ENCODE measurements at places on chromosomes 3 and 15. TPM values are rescaled to one million over a fixed set of nuclear protein-coding genes. Genes with fewer than 3 reads are reported as not detected.

- no peak for DNase-seq
Observed at GRCh38 chr3:188568736-188569135, 414.8 kb downstream of the LPP start.

- DNase-seq: no peak
Observed at GRCh38 chr15:64232400-64232799, 69.6 kb upstream of the PPIB start.

DNA sequence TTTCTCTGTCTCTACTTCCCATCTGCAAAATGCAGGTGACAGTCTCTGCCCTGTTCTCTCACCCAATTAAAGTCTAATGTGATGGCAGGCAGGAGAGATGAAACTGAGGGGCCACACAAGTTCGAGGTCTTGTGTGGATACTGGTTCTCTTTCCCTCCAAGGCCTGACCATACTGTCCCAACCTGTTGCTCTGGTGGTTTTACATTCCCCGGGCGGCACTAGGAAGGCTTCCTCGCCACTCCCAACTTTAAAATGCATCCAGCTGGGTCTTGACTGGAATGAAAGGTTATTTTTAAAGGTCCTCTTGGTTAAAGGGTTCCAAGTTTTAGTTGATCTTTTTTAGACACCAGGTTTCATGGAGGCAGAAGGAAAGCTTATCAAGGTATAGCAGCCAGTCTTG is 37.2 kb downstream of the WHAMM start:
- no peak for DNase-seq

DNA sequence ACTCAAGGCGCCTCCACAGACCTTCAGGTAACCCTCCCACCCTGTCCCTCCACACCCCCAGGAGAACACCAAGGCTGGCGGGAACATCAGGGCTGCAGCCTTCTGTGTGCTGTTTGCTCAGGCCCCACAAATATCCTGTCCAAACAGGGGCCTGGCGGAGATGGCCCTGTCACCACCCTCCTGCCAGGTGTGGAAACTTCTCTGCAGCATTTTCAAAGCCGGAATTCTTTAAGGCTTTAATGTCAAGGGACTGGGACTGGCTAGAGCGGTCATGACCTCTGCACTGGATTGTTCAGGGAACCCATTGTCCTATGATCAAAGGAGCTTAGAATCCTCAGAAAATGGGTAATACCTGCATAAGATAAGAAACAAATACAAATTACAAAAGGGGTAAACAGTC is 46.6 kb downstream of the FBLN2 start:
- DNase-seq: no peak

DNA sequence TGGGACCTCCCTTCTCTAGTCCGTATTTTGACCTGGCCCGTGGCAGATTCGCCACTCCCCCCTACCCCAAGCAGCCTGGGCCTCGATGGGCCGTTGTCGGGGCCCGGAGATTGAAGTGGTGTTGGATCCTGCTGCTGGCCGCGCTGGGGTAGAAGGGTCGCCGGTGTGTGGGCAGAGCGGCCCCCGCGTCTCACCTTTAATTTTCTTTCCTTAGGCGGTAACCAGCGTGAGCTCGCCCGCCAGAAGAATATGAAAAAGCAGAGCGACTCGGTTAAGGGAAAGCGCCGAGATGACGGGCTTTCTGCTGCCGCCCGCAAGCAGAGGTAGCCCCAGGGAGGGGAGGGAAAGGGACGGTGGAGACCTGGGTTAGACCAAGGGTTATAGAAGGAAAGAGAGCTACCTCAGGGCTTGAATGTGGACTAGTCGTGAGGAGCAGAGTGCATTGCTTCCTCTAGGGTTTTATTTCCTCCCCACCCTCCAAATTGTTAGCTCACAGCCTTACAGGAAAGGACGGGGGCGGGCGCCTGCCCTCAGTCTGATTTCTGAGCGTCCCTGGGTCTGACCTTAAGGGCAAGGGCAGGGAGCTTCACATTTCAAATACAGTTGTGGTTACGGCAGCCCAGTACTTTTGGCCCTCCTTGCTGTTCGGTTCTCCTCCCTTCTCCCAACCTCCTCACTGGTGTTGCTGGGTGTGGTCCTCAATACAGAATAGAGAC is 799 bp downstream of the SERF2 start:
- DNase-seq: no peak

- no peak for DNase-seq
Observed at GRCh38 chr3:3264796-3265195, 85.3 kb upstream of the CRBN start.

DNA sequence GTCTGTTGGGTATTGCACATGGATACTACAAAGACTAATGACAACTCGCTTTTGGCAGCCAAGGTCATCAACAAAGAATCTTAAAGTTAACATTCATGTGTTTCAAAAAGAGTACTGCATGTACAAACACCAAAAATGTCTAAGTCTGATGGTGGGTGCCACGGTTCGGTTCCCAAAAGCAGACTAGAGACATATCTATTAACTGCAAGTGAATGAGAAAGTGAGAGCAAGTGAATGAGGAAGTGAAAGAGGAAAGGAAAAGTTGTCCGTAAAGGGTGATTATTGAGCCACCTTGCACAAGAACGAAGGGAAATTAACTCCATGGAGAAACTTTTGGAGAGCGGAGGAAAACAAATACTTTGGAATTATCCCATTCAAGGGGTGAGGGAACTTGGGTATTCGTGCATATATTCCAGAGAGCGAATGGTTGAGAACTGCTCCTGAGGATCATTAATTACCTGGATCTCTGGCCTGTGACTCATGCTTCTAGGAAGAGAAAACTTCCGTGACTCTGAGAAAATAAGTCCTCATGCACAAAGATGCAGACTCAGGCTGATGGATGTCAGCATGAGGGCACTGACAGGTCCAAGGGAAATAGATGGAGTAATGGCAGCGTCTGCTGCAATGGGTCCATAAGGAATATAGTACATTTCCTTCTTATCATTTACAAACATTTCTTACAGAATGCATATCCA is 336.5 kb upstream of the TGFBR2 start:
- peak; percentile 15 for DNase-seq

GRCh38 chr15:58724466-58724865 is 25.0 kb downstream of the ADAM10 start:
- no peak for DNase-seq

DNA sequence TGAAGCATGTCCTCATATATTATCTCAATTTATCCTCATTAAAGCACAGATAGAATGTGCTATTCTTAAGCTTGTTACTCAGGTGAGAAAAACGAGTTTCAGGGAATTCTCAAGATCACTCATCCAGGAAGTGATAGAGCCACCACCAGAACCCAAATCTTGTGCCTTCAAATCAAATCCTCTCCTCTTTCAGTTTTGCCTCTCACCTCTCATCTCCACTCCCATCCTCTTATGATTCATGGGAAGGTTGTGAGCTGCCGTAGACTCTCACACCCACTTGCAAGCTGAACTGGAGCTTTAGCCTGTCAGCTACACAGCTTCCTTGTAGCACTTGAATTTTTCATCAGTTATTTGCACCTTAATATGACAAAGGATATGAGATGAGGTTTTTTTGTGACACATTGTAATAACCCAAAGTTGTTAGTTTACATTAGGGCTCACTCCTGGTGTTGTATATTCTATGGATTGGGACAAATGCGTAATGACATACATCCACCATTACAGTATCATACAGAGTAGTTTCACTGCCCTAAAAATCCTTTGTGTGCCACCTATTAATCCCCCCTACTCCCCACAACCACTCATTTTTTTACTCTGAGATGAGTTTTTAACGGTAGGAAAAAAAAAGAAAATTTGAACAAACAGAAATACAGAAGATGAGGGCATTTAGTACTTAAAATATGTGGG is 25.7 kb downstream of the GPR15 start:
- DNase-seq: no peak

SMCO1 gene
- total RNA-seq: not detected

- DNase-seq: no peak
Observed at GRCh38 chr3:49722896-49723295, 855 bp downstream of the GMPPB start.

APBA2 gene
- 3.4 TPM for total RNA-seq

SPESP1 gene
- 5.9 TPM for total RNA-seq

DCBLD2 gene
- total RNA-seq: 23.2 TPM

P2RY12 gene
- total RNA-seq: 7.6 TPM

HGD gene
- 211 TPM for total RNA-seq

GRCh38 chr3:18474202-18474601 is 49.1 kb upstream of the SATB1 start:
- DNase-seq: no peak

GRCh38 chr3:29484633-29485032 is 203.8 kb downstream of the RBMS3 start:
- DNase-seq: no peak

DNA sequence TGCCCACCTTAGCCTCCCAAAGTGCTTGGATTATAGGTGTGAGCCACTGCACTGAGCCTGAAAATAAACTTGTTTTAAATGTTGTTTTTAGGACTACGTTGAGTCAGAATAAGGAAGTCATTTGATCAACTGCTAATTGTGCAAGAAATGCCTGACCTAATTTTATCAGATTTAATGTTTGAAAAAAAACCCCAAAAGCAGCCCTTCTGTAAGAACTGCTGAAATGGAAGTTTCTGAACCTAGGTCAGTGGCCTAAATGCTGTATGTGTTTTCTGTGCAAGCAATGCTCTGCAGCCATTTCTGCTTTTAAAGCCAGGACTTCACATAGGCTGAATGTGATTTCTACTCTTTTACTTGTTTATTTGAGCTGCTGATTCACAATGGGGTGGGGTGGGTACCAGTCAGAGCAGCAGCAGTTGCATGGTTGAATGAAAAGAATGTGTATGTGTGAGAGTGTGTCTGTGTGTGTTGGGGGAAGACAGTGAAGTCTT is 6.6 kb downstream of the GPX1 start:
- DNase-seq: no peak

NPAP1 gene
- 0.17 TPM for total RNA-seq

DNA sequence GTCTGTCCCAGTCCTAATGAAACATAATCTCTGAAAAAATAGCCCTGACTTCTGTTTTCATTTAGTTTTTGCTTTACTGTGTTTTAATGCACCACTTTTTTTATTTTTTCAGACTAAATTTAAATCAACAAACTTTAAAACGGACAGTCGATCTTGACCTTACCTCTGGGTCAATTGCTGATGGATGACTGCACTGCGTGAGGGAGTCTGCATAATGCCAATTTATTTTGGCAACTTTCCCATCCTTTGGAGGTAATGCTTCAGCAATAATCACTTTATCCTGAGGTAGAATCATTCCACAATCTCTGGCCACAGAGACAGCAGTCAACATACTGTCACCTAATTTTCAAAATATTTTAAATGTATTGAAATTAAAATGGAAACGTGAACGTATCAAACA is 32.5 kb upstream of the GP5 start:
- no peak for DNase-seq
